ENCODE measurements at places on chromosomes 7 and 10. TPM values are rescaled to one million over a fixed set of nuclear protein-coding genes. Genes with fewer than 3 reads are reported as not detected.
A peak's percentile ranks its signal among the peaks of the same experiment; 100 is the strongest.

The PDK4 gene
- total RNA-seq, result 0.24 TPM

The OPALIN gene
- total RNA-seq, result not detected

The CLIP2 gene
- 4.3 TPM for total RNA-seq

The PPP1R17 gene
- not detected for total RNA-seq

The ERCC6 gene
- total RNA-seq, result 15.7 TPM

The CTTNBP2 gene
- total RNA-seq, result not detected

The RADIL gene
- total RNA-seq, result 8.6 TPM

The JCAD gene
- total RNA-seq, result not detected

The ALKBH4 gene
- total RNA-seq, result 19.6 TPM

The ANK3 gene
- 25.0 TPM for total RNA-seq

The KMT2C gene
- total RNA-seq, result 67.8 TPM

The CALN1 gene
- 2.2 TPM for total RNA-seq

GRCh38 chr7:128387216-128388144, 22.3 kb downstream of the IMPDH1 start:
- peaks cover 5% of the 10 kb centered on the region for H3K4me1 ChIP-seq
- H3K27ac ChIP-seq, result no peak overlapping the region
- H3K27me3 ChIP-seq, result no peaks in the 10 kb centered on the region
- peaks cover 5% of the 10 kb centered on the region for H3K36me3 ChIP-seq
- DNase-seq, result peak; percentile 97

- peaks cover 12% of the 10 kb centered on the region for H3K27me3 ChIP-seq
- no peak for DNase-seq
- peaks cover 25% of the 10 kb centered on the region for H3K36me3 ChIP-seq
- no peak overlapping the region for H3K27ac ChIP-seq
- peaks cover 15% of the 10 kb centered on the region for H3K4me1 ChIP-seq
Measured at GRCh38 chr10:62811159-62811875, 4.8 kb downstream of the EGR2 start.

GRCh38 chr7:106070201-106070551, 41.9 kb downstream of the SYPL1 start:
- H3K27ac ChIP-seq, result no peak overlapping the region
- H3K4me3 ChIP-seq, result no peak overlapping the region
- H3K27me3 ChIP-seq, result peaks cover 39% of the 10 kb centered on the region
- no peaks in the 10 kb centered on the region for H3K36me3 ChIP-seq
- H3K4me1 ChIP-seq, result peaks cover 40% of the 10 kb centered on the region

DNA sequence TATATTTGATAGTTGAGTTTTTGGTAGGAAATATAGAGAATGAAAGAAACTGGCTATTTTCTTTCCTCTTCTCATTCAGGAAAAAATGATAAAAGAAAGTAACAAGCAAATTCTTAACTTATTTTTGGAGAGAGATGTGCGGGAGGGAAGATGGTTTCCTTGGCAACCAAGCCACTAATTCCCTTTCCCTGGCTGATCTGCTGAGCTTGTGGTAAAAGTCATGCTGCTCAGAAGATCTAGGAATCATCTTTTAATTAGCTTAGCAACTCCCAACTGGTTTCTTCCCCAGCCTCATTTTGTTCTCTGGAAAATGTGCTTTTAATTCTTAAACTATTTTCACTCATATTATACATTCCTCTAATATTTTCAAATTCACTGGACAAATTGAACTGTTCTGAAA, 11.8 kb downstream of the UROS start:
- H3K4me1 ChIP-seq, result no peaks in the 10 kb centered on the region
- H3K4me3 ChIP-seq, result no peak overlapping the region
- H3K27me3 ChIP-seq, result no peaks in the 10 kb centered on the region
- no peak overlapping the region for H3K27ac ChIP-seq
- no peak for DNase-seq

GRCh38 chr10:121493521-121493920, 104.7 kb downstream of the FGFR2 start:
- H3K27me3 ChIP-seq, result peaks cover 23% of the 10 kb centered on the region
- no peaks in the 10 kb centered on the region for H3K4me1 ChIP-seq
- H3K4me3 ChIP-seq, result no peak overlapping the region
- no peak for DNase-seq

- no peaks in the 10 kb centered on the region for H3K36me3 ChIP-seq
- peak; percentile 48 for DNase-seq
- H3K27me3 ChIP-seq, result peaks cover 52% of the 10 kb centered on the region
Measured at GRCh38 chr7:157876469-157877285, 539.9 kb downstream of the DNAJB6 start.

GRCh38 chr7:149027055-149027454, 1.2 kb downstream of the PDIA4 start:
- peaks cover 14% of the 10 kb centered on the region for H3K4me1 ChIP-seq
- H3K4me3 ChIP-seq, result peak overlapping the region; percentile 85
- DNase-seq, result no peak
- no peaks in the 10 kb centered on the region for H3K27me3 ChIP-seq
- H3K27ac ChIP-seq, result peak overlapping the region; percentile 92

DNA sequence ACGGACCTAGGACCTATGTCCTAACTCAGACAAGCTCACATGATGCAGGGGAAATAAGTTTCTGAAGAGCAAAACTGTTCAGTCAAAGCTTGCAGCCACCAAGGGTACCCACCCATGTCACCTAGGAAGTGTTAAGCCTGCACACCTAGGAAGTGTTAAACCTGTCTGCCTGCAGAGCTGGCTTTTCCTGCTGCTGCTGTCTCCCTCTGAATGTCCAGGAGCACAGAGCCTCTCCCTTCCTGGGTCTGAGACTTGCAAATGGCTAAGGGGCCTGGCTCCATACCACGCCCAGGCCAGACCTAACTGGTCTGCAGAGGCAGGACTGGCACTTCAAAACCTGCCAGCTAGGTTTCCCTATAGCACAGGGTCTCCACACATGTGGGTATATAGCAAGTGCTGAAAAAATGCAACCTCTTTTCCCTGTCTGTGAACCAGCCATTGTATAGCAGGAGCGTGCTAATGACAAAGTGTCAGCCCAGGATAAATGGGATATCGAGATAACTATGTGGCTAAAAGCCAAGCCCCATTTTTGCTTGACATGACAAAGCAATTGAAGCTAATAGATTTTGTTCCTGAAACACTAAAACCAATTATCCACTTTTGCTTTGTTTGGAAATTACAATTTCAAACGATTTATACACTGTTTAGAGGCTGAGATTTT, 1.5 kb downstream of the GDF2 start:
- peaks cover 40% of the 10 kb centered on the region for H3K4me1 ChIP-seq
- no peaks in the 10 kb centered on the region for H3K36me3 ChIP-seq
- no peaks in the 10 kb centered on the region for H3K27me3 ChIP-seq
- H3K4me3 ChIP-seq, result no peak overlapping the region

DNA sequence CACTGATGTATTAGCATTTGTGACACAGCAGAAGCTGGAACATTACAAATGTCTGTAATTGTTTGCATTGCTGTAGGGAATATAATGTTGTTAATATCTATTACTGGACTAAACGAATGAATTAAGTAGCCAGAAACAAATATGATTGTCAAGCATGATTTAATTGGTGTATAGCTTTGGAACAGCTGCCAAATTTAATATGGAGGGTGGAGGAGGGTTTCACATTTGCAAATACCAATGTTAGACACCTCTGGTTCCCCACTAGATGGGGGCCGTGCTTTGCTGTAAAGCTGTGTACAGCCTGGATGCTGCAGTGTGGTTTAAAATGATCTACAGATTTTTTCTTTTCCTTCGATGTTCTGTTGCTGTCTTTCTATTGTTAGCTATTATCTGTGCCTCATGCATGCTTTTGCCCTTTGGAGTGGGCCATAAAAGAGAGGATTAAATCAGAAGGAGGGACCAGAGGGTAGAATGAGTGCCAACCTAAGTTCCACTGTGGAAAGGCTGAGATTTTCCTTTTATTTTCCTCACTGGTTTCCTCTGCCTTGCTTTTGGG, 23.1 kb downstream of the DNAJB9 start:
- H3K36me3 ChIP-seq, result no peaks in the 10 kb centered on the region
- no peak for DNase-seq
- H3K27me3 ChIP-seq, result peaks cover 32% of the 10 kb centered on the region

- H3K27ac ChIP-seq, result no peak overlapping the region
- H3K4me1 ChIP-seq, result no peaks in the 10 kb centered on the region
- H3K36me3 ChIP-seq, result no peaks in the 10 kb centered on the region
- no peak for DNase-seq
- H3K27me3 ChIP-seq, result no peaks in the 10 kb centered on the region
- H3K4me3 ChIP-seq, result no peak overlapping the region
Measured at GRCh38 chr7:29343399-29343798, 148.8 kb downstream of the CHN2 start.

DNA sequence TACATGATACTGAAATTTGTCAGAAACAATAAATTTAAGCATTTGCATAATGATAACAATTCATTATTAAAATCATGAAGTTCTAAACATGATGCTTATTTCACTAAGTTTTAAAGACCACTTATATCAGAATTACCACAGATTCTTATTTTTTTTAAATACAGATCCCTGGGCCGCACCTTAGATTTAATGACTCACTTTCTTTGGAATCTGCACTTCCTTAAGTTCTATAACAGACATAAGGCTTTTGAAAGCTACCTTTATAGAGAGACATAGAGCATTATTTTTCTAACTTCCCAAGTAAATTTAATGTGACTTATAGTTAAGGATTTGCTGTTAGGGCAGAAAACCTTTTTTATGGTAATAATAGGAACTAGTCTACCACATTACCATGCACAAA, 214.9 kb downstream of the IPMK start:
- H3K4me3 ChIP-seq, result no peak overlapping the region
- no peaks in the 10 kb centered on the region for H3K36me3 ChIP-seq
- no peak overlapping the region for H3K27ac ChIP-seq
- DNase-seq, result no peak
- H3K4me1 ChIP-seq, result no peaks in the 10 kb centered on the region

DNA sequence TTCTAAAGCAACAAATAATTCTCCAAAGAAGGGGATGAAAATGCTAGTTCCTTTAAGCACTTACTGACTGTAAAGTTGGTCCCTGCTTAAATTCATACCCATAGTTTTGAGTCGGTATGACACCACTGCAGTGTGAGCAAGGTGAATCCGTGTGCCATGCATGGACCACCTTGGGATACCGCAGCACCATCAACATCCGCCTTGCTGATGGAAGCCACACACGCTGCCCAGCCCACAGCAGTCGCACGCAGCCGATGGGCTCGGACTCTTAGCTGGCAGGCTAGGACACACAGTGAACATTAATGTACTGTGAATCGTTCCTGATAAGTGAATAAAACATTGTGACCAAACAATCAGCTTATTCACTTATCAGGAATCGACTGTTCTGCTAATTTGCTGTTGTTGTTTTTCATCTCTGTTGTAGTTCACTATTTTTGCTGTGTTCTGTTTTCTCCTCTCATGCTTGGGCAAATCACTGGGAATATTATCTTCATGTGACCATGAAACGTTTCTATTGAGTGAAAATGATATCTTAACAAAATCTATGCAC, 275.5 kb downstream of the USP6NL start:
- H3K27me3 ChIP-seq, result peaks cover 47% of the 10 kb centered on the region
- DNase-seq, result no peak
- H3K4me3 ChIP-seq, result no peak overlapping the region
- H3K4me1 ChIP-seq, result no peaks in the 10 kb centered on the region
- no peak overlapping the region for H3K27ac ChIP-seq
- no peaks in the 10 kb centered on the region for H3K36me3 ChIP-seq

DNA sequence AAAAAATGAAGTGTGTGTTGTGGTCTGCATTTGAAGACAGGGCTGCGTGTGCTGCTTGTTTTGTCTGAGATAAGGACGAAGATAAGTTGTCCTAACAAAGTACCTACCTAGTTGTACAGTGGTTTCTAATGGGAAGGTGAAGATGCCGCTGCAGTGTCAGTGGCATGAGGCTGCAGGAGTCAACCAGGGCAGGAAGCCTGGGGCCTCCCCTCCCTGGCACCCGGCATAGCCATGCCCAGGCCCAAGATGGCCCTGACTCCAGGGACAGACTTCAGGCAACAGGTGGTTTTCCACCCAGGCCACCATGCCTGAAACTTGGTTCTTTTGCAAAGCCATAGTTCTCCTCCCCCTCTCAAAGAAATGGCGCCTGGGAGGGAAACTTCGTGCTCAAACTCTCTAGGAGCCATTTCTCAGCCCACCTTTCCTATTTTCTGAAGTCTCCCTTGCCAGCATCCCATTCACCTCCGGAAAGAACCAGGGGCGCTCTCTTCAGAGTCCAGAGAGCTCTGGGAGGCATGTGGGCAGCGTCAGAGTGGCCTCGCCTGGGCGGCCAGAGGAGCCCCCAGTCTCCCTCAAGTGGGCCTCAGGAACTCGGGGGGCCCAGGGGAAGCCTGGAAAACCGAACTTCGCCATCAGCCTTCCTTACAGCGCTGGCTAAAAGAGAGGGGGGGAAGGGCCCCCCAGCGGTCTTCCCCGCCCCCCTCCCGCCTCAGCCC, 2.1 kb upstream of the KAT6B start:
- no peaks in the 10 kb centered on the region for H3K36me3 ChIP-seq
- H3K27ac ChIP-seq, result no peak overlapping the region
- peaks cover 36% of the 10 kb centered on the region for H3K4me1 ChIP-seq
- DNase-seq, result no peak

- no peaks in the 10 kb centered on the region for H3K4me1 ChIP-seq
- no peak for DNase-seq
- H3K27me3 ChIP-seq, result peaks cover 40% of the 10 kb centered on the region
- no peaks in the 10 kb centered on the region for H3K36me3 ChIP-seq
- no peak overlapping the region for H3K4me3 ChIP-seq
Measured at GRCh38 chr7:261341-262250, 28.4 kb upstream of the FOXL3 start.

DNA sequence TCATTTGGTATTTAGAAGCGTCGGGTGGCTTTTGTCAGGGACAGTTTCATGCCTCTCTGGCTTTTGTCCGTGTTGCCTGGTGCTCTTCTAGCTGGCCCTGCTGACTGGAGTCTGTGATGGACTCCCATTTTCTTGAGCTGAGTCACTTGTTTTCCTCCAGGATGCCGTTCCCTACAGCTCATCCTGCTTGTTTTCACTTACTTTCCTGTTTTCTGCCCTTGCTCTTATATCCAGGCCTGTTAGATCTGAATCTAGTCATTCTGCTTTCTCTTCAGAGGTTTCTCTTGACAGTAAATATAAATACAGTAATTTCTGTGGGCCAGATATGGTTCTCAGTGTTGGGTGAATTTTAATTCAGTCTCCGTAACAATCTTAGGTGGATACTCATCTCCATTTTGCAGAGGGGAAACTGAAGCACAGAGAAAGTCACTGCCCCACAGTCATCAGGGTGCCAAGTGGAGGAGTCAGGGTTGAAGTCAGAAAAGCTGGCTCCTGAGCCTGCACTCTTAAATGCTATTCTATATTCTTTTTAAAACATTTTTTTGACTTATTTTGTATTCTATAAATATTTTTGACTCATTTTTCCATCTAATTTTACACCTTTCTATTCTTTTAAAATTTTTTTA, 85.4 kb downstream of the CCNY start:
- peaks cover 4% of the 10 kb centered on the region for H3K36me3 ChIP-seq
- H3K27ac ChIP-seq, result peak overlapping the region; percentile 36
- H3K4me1 ChIP-seq, result peaks cover 24% of the 10 kb centered on the region
- H3K27me3 ChIP-seq, result no peaks in the 10 kb centered on the region
- no peak overlapping the region for H3K4me3 ChIP-seq
- DNase-seq, result no peak
